Cortex of kidney (tissue), 1 donor: ENCODE measurements at places on chromosomes 2 and 18.

GRCh38 chr18:79185648-79186047 is 116.5 kb downstream of the ATP9B start:
- DNase-seq: no peak

GRCh38 chr2:241096979-241097378 is 5.1 kb downstream of the MTERF4 start:
- DNase-seq: no peak

DNA sequence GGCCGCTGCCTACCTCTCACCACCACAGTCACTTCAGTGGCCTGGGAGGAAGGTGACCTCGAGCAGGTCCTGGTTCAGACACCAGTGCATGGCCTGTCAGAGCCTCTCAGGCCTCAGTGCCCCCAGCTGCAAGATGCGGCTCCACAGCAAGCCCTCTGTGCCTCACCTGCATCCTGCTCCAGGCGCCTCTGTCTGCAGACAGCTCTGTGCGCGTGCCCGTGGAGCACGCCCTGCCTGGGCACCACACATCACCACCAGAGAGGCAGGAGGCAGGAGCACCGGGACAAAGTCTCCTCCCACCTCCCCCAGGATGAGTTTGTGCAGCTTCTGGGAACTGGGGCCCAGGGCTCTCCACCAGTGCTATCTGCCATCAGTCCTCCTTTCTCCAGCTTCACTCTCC is 98.7 kb downstream of the TFCP2L1 start:
- DNase-seq: no peak

DNA sequence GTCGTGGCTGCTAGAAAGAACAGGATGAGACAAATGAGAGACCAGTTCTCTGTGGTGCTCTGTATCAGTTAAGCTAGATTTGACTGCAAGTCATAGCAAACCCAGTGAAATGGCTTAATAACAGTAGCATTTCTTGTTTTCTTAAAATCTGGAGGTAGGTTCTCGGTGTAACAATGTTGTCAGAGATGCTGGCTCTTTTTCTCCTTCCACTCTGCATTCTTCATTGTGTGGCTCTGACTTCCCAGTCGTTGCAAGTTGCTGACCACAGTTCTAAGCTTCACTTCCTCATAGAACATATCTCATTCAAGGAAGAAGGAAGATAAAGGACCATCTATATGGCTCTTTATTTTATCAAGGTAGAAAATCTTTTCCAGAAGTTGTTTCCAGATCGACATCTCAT is 7.9 kb upstream of the CKAP2L start:
- no peak for DNase-seq

DNA sequence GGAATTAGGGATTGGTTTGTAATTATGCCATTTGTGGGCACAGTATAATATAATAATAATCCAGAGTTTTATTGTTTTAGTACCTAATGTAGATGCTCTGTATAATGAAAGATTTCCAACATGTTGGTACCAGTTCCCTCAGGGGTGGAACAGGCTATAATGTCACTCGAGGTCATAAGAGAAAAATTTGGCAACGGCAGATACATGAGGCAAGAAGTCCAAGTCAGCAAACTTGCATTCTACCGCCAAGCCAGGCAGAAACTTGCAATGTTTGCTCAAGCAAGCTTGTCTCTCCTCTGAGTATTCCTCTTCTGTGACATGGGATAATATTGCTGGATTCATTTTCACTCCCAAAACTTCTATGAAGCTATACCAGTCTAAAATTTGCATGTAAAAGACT is 520.0 kb upstream of the SALL3 start:
- no peak for DNase-seq

DNA sequence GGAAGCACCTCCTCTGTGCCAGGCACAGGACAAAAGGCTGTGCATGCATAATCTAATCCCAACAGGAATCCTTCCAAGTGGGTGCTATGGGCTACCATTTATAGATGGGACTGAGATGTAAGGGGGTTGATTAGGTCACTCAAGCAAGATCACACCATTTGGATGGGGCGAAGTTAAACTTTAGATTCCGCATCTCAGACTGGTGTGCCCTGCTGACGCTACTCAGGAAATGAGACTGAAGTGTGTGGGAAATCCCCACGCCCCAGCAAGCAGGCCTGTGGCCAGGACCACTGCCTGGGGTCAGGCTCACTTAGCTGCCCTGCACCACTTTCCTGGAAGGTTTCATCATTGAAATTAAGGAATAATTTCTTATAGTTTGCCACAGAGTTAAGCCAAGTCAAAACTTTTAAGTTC is 70.5 kb upstream of the PPP1CB start:
- no peak for DNase-seq

- DNase-seq: no peak
Measured at GRCh38 chr2:110872521-110872920, 140.1 kb downstream of the ACOXL start.

DNA sequence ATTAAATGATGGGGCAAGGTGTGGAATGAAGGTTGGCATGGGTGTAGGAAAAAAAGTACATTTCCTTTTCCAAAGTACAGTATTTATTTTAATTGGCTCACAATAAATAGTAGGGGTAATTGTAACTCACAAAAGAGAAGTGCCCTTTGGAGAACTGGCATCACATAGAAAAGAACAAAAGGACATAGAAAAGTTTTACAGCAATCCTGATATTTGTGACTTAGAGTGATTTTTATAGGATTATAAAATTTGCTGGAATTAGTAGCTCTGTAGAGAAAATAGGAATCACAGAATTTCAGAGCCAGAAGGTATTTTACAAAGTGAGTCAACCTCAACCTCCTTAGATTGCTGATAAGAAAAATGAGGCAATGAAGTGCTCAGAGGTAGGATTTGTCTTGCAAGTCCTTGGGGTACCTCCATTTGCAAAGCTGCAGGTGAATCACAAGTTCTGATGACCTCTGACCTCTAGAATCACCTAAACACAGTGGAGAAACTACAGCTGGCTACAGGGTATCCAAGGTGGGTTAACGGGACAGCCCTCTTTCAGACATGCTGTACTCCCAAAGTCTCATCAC is 133.6 kb downstream of the SOCS6 start:
- DNase-seq: no peak

GRCh38 chr2:102251849-102252203 is 59.5 kb upstream of the IL1RL1 start:
- no peak for DNase-seq

- DNase-seq: no peak
Measured at GRCh38 chr18:9709304-9709877, 1.3 kb downstream of the RAB31 start.

GRCh38 chr2:74924463-74925265 is 33.8 kb upstream of the POLE4 start:
- DNase-seq: no peak

GRCh38 chr18:74563999-74564398 is 29.7 kb downstream of the CNDP1 start:
- DNase-seq: no peak

GRCh38 chr2:112812318-112813267 is 24.0 kb downstream of the IL1B start:
- DNase-seq: no peak

- DNase-seq: no peak
Measured at GRCh38 chr2:100224988-100225710, 82.8 kb upstream of the AFF3 start.

- no peak for DNase-seq
Measured at GRCh38 chr2:170227951-170228350, 50.0 kb downstream of the MYO3B start.

DNA sequence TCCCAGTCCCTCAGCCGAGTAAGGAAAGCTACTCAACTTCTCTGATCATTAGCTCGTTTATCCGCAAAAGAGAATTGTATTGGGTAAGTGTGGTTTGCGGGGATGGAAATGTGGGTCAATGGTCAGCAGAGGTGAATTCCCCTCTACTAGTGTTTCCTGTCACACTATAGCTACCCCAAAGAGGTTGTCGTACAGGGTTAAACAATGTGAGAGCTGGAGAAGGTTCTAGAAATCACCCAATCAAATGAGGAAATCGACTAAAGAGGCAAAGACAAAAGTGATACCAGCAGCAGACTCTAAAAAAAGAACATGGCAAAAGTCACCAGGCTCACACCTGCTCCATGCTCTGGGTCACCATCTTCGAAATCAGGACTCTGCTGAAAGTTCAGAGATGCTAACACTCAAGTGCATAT is 144.7 kb upstream of the ITGA4 start:
- no peak for DNase-seq

- DNase-seq: no peak
Measured at GRCh38 chr2:42754776-42755140, 9.2 kb downstream of the OXER1 start.

- DNase-seq: no peak
Measured at GRCh38 chr2:44200759-44201158, 32.1 kb downstream of the PPM1B start.

- DNase-seq: no peak
Measured at GRCh38 chr2:171964308-171964707, 35.4 kb upstream of the METAP1D start.

DNA sequence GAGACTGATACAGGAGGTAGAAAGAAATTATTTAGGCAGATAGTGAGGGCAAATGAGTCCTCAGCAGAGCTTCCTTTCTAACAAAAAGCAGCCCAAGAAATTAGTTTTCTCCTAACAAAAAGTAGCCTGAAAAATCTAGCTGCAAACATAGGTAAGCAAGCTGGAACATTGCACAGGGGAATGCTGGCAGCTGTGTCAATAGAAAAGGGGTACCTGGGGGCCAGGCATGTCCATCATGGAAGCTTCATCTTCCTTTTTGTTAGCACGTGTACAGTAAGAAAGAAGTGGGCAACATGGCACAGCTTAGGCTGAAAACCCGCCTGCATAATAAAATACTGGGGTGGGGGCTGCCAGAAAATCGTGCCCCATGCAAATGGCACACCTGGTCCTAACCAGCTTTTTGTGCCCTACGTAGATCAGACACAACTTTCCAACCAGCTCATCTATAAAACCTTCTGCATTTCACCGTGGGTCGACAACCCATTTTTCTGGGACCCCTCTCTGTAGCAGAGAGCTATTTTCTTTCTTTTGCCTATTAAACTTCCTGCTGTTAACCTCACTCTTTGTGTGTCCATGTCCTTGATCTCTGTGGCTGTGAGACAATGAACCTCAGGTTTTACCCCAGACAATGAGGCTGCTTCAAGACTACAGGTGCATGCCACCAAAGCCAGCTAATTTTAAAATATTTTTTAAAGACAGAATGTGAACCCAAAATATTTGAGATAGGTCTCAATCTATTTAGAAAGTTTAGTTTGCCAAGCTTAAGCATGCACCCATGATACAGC is 6.6 kb upstream of the MTHFD2 start:
- DNase-seq: no peak

GRCh38 chr2:216498070-216498378 is 620 bp upstream of the RPL37A start:
- no peak for DNase-seq

GRCh38 chr2:2688254-2688653 is 357.2 kb upstream of the MYT1L start:
- no peak for DNase-seq

DNA sequence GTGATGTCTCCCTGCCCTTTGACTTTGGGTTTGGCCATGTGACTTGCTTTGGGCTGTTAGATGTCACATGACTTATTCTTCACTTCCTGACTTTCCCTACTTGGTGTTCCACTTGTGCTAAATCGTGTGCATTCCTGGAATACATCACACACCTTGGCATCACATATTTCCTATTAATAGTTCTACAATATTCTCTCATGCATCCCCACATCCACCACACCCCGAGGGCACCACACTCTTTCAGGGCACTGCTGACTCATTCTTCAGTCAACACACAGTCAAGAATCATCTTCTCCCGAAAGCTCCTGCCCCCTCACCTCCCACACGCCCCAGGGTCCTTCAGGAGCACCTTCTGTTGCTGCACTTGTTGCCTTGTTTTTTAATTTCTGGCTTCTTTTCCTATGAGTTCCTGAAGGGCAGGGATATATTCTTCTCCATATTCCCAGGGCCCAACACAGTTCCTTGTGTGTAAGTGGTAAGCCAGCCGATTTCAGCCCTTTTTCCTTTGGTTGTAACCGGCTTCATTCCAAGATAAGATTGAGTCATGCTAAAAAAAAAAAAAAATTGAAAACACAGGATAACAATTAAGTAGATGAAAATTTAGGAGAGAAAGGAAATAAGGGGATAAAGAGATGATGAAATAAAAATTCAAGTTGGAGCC is 341.4 kb downstream of the SLC4A3 start:
- DNase-seq: no peak

GRCh38 chr18:59267503-59268126 is 5.6 kb downstream of the RAX start:
- no peak for DNase-seq

- no peak for DNase-seq
Measured at GRCh38 chr2:72983500-72984161, 66.3 kb downstream of the EMX1 start.

GRCh38 chr18:13147130-13147529 is 71.4 kb upstream of the LDLRAD4 start:
- DNase-seq: no peak

DNA sequence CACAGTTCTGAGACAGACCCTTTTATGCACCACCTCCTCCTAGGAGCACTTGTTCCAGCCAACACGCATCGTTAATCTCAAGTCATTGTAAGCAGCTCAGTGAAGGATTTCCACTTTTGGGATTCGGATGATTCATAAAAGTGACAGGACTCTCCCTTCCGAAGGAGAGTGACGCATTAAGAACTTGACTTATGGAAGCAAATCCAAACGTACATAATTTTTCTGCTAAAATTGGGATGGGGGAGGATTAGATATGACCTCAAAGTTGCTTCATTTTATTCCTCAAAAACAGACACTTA is 165.7 kb downstream of the TWIST2 start:
- no peak for DNase-seq

DNA sequence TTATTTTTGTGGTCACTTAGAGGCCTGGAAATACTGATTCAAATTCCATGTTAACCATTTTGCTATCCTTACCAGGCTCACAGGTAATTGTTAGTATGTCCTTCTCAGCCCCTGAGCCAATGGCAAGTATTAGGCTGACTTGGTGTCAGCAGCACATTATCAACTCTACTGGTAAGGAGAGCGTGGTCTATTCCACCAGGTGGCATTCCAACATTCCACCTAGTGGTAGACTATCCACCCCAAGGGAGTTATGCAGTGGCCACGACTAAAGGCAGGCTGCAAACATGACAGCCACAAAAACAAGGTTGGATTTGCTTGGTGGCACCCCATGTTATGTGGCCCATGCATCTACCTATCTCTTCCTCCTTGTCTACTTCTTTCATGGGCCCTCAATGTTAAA is 31.8 kb upstream of the GCC2 start:
- DNase-seq: no peak
